ENCODE measurements at places on chromosomes 12 and 14. TPM values are rescaled to one million over a fixed set of nuclear protein-coding genes. Genes with fewer than 3 reads are reported as not detected.

The TMEM253 gene
- 0.17 TPM for total RNA-seq

The GRIN2B gene
- total RNA-seq, result not detected

The C14orf132 gene
- 9.5 TPM for total RNA-seq

The CLEC1B gene
- total RNA-seq, result not detected

The AP1G2 gene
- 16.6 TPM for total RNA-seq

The PPFIA2 gene
- total RNA-seq, result 0.62 TPM

The PROX2 gene
- not detected for total RNA-seq

The KERA gene
- not detected for total RNA-seq

The GLIPR1L1 gene
- total RNA-seq, result not detected

The PLCZ1 gene
- total RNA-seq, result not detected

The WNT1 gene
- total RNA-seq, result not detected

The ZDHHC22 gene
- not detected for total RNA-seq

The ZC2HC1C gene
- 1.7 TPM for total RNA-seq

The GPR68 gene
- total RNA-seq, result 0.48 TPM

The LRRIQ1 gene
- 0.38 TPM for total RNA-seq

The TEX52 gene
- not detected for total RNA-seq

The LTBP2 gene
- 5.7 TPM for total RNA-seq

The TMEM121 gene
- 11.3 TPM for total RNA-seq

The KCNA5 gene
- not detected for total RNA-seq

The DBX2 gene
- total RNA-seq, result not detected

The NR1H4 gene
- 0.53 TPM for total RNA-seq

The GDF3 gene
- total RNA-seq, result not detected

The SERPINA4 gene
- total RNA-seq, result not detected

The FAR2 gene
- total RNA-seq, result 13.9 TPM

The ETFBKMT gene
- total RNA-seq, result 2.6 TPM

The TAS2R30 gene
- 0.05 TPM for total RNA-seq

The HNRNPC gene
- total RNA-seq, result 922 TPM

The EPYC gene
- not detected for total RNA-seq

The HOXC10 gene
- total RNA-seq, result 4.4 TPM

The GPR135 gene
- total RNA-seq, result 1.5 TPM

The OR4E2 gene
- not detected for total RNA-seq

The RHEBL1 gene
- total RNA-seq, result 8.0 TPM

The NEUROD4 gene
- total RNA-seq, result not detected

The CLEC9A gene
- not detected for total RNA-seq

The RNASE7 gene
- not detected for total RNA-seq

The TSPAN19 gene
- total RNA-seq, result not detected

The GAPDH gene
- total RNA-seq, result 3,748 TPM

The SOX5 gene
- total RNA-seq, result not detected

The ANKRD33 gene
- total RNA-seq, result not detected

The TAS2R9 gene
- total RNA-seq, result not detected

The NTS gene
- not detected for total RNA-seq

The PTGER2 gene
- total RNA-seq, result not detected

The ACSS3 gene
- total RNA-seq, result not detected

The PLEKHG7 gene
- total RNA-seq, result not detected

The LAG3 gene
- total RNA-seq, result not detected

The CCDC197 gene
- not detected for total RNA-seq

The SERPINA5 gene
- not detected for total RNA-seq

The OASL gene
- 1.3 TPM for total RNA-seq

The G2E3 gene
- total RNA-seq, result 18.9 TPM

The ASB2 gene
- not detected for total RNA-seq

The TMPRSS12 gene
- total RNA-seq, result not detected

The KIF26A gene
- 3.0 TPM for total RNA-seq

Data from A172 (cell line).